BE2C (cell line): ENCODE measurements at places on chromosomes 1 and 21.

DNA sequence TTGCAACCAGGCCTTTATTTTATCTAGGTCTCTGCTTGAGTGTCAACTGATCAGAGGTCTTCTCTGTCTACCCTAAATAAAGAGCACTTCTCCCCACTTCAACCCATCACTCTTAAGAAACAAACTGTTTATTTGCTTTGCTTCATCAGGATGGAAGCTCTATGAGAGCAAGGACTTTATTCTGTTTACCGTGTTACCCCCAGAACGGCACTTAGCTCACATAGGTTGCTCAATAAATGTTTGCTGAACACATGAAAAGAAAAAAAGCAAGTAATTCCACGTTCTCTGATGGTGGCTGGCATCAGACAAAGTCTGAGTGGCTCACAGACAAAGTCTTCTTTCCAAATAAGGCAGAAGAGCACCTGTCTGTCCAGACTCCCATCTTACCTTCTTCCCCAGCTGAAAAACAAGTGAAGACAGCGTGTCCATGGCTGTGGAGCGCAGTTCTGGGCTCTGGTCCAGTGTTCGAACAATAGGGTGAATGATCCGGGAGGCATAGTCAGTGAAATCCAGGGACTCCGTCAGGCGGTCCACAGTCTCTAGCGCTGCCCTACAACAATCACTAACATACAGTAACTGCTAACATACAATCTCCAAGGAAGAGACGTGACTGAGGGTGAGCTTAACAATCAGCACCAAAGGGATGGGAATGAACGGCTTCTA is 22.9 kb downstream of the ANGPTL7 start:
- DNase-seq: no peak

- no peak for DNase-seq
Observed at GRCh38 chr1:1092149-1092855, 18.2 kb upstream of the RNF223 start.

GRCh38 chr1:57357462-57357861 is 66.4 kb downstream of the DAB1 start:
- DNase-seq: no peak

GRCh38 chr1:24951810-24952412 is 21.8 kb upstream of the RUNX3 start:
- DNase-seq: no peak

- DNase-seq: no peak
Observed at GRCh38 chr1:94552071-94552586, 10.6 kb upstream of the F3 start.

DNA sequence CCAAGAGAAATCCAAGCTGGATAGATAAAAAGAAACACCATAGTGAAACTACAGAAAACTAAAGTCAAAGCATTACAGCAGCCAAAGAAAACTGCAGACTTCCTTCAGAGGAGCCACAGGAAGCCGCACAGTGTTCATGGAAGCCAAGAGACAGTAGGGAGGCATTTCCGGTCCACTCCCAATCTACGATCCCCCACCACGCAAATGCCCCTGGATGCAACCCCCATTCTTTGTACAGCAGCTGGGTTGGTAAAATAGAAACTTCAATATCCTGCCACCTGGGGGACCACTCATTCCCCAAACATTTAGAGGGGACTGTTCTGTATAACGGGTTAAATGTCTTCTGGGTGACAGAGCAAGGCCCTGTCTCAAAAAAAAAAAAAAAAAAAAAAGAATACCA is 43.9 kb upstream of the TSPEAR start:
- DNase-seq: no peak

DNA sequence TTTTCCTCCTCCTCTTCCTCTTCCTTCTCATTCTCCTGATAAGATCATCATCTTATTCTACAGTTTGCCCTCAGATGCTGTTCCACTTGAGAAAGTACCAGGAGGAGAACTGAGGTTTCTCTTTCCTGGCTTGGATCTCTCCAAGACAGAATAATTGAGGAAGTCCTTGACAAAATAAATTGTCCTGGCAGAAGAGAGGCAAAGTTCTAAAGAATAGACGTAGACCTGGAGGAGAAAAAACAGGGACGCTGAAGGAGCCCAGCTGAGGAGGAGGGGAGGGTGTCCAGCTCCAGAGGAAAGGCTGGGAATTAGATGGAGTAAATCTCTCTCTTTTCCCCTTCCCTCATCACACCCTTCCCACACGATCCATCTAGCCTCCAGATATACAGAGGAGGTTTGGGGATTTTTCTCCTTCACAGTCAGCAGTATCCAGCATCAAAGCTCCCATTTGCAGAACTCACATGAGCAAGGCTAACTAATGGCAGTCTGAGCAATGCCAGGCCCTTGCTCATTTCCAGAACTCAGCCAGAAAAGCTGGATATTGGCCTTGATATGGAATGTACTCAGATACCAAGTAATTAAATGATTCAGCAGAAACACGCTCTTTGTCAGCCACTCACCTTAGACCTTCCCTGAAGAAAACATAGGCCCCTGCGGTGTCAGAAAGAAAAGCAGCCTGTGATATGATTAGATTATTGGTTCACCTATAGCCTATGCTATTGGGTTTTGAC is 5.1 kb upstream of the GNG12 start:
- DNase-seq: peak; percentile 20

DNA sequence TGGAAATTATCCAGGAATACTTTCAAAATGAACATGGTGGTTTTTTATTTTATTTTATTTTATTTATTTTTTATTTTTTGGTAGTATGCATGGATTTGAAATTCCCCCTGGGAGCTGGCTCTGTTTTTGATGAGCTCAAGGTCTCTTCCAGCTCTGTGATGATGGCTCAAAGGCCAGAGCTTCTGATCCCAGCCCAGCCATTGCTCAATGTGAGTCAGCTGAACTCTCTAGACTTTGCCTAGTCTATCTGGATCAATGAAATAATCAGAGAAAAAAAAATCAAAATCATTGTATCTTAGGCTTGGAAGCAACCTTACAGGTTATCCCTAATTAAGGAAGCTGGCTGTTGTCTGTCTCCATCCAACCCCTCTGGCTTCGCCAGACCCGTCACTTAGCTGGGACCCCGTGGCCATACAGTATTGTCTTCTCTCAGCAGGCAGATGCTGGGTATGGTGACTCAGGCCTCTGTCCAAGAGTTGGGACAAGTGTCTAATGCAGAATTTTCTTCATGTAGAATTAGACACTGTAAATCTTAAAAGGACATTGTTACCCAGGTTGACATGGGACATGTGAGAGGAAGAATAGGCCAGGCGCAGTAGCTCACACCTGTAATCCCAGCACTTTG is 90.2 kb upstream of the LPGAT1 start:
- DNase-seq: no peak

DNA sequence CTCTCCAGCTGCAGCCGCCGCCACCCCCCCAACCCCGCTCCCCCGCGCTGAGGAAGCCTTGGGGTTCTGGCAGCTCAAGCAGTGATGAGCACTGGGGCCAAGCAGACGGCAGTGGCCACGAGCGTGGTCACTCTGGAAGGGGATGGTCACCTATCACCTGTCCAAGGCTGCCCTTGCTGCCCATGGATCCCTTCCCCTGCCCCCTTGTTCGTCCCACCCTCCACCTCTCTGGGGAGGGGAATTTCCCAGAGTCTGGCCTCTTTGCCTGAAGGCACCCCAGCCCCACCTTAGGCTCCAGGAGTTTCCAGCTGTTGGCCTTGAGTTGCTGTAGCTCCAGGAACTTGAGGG is 7.2 kb upstream of the SMIM12 start:
- DNase-seq: no peak

GRCh38 chr1:68745011-68745410 is 248.1 kb upstream of the DEPDC1 start:
- DNase-seq: no peak

GRCh38 chr1:246591047-246591446 is 24.8 kb downstream of the CNST start:
- no peak for DNase-seq

DNA sequence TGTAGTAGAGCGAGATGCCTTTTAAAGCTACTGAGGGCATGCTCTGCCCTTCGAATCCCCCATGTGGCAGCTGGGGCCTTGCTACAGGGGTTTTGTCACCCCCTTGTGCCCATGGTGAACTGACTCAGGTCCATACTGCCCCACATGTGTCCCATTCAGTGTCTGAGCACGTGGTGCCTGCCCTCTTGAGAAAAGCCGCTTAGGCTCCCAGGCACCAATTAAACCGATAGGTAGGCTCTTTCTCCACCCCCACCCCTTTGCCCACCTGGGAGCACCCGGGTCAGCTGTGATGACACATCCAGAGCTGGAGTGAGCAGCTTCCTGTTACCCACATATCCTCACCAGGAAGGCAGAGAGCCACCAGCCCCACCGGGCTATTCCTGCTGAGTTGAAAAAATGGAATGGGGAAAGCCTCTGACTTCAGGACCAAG is 30.5 kb downstream of the TMCC2 start:
- DNase-seq: no peak
